ENCODE measurements at places on chromosomes 16 and 17. TPM values are rescaled to one million over a fixed set of nuclear protein-coding genes. Genes with fewer than 3 reads are reported as not detected.

MARVELD3 gene
- not detected for total RNA-seq

DNA sequence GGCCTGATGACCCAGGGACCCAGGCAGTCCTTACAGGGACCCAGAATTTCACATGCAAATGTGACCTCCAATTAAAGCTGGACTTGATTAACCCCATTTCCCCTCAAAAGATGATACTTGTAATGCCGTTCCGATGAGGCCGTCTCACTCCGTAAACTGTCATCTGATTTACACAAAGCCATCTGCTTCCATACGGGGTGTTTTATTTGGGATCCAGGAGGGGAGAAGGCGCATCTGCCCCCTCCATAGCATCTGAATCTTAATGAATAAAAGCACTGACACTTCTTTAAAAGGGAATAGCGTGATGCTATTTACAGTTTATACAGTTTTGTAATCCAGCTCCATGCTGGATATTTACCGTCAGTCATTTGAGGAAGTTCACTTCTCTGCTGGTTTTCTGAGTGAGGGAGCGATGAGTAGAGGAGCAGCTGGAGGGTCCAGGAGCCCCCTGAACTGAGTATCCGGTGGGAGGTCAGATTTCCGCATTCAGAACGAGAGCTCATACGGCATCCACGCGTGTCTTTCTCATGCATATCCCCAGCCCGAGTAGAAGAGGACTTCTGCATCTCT is 452.7 kb downstream of the WWOX start:
- DNase-seq, result no peak
- H3K27me3 ChIP-seq, result no peaks in the 10 kb centered on the region
- no peaks in the 10 kb centered on the region for H3K4me1 ChIP-seq

- H3K4me3 ChIP-seq, result no peak overlapping the region
- H3K27ac ChIP-seq, result no peak overlapping the region
- no peaks in the 10 kb centered on the region for H3K36me3 ChIP-seq
- DNase-seq, result no peak
- H3K27me3 ChIP-seq, result no peaks in the 10 kb centered on the region
These were observed 559.9 kb upstream of the CDH8 start for GRCh38 chr16:62596125-62596524.

GRCh38 chr17:57927048-57927723 is 28.0 kb downstream of the CUEDC1 start:
- peaks cover 19% of the 10 kb centered on the region for H3K4me1 ChIP-seq
- DNase-seq, result no peak
- H3K27ac ChIP-seq, result no peak overlapping the region
- peaks cover 20% of the 10 kb centered on the region for H3K27me3 ChIP-seq
- no peak overlapping the region for H3K4me3 ChIP-seq
- H3K36me3 ChIP-seq, result peaks cover 2% of the 10 kb centered on the region

- H3K27me3 ChIP-seq, result peaks cover 9% of the 10 kb centered on the region
- H3K36me3 ChIP-seq, result no peaks in the 10 kb centered on the region
- no peak overlapping the region for H3K4me3 ChIP-seq
- DNase-seq, result no peak
- H3K27ac ChIP-seq, result no peak overlapping the region
These were observed 24.0 kb downstream of the IGF2BP1 start for GRCh38 chr17:49021095-49021767.

GRCh38 chr16:75801307-75801706 is 75.0 kb upstream of the CPHXL start:
- no peaks in the 10 kb centered on the region for H3K36me3 ChIP-seq
- H3K4me1 ChIP-seq, result no peaks in the 10 kb centered on the region
- no peak overlapping the region for H3K4me3 ChIP-seq
- peaks cover 4% of the 10 kb centered on the region for H3K27me3 ChIP-seq

- peaks cover 39% of the 10 kb centered on the region for H3K4me1 ChIP-seq
- peak; percentile 49 for DNase-seq
- H3K36me3 ChIP-seq, result no peaks in the 10 kb centered on the region
- H3K27me3 ChIP-seq, result no peaks in the 10 kb centered on the region
- peak overlapping the region; percentile 32 for H3K4me3 ChIP-seq
These were observed 2.3 kb upstream of the NT5M start for GRCh38 chr17:17300624-17301568.

DNA sequence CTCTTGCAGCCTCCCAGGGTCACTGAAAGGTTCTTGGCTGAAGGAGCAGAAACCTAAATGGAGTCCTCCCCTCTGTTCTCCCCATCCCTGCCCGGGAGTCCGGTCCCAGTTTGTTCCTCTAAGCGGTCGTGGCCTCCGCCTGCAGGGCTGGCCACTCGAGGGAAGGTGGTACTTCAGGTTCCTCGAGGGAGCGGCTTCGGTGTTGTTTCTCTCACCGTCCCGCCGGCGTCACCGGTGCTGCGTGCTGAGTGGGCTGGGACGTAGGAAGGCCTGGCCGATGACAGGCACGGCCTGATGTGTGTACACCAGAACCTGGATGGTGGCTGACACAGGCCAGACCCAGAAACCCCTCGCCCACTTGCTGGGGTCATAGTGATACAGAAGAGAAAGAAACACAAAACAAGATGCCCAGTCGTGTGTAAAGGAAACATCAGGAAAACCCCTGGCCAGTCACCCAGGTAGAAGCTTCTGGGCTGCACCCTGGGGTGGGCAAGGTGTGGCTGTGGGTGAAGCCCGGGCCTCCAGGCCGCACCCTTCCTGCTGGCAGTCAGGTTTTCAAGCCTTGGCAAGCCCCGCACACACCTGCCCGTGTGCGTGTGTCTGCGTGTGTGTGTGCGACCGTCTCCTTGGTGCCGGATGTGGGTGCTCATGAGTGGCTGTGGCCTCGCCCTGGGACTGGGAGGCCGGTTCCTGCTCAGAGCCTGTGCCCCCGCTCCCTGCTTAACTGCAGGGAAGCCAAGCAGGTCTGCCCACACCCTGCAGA is 52.0 kb downstream of the BAIAP2 start:
- H3K4me3 ChIP-seq, result no peak overlapping the region
- no peaks in the 10 kb centered on the region for H3K36me3 ChIP-seq
- H3K27ac ChIP-seq, result peak overlapping the region; percentile 19
- no peaks in the 10 kb centered on the region for H3K27me3 ChIP-seq
- DNase-seq, result peak; percentile 20
- peaks cover 16% of the 10 kb centered on the region for H3K4me1 ChIP-seq

DNA sequence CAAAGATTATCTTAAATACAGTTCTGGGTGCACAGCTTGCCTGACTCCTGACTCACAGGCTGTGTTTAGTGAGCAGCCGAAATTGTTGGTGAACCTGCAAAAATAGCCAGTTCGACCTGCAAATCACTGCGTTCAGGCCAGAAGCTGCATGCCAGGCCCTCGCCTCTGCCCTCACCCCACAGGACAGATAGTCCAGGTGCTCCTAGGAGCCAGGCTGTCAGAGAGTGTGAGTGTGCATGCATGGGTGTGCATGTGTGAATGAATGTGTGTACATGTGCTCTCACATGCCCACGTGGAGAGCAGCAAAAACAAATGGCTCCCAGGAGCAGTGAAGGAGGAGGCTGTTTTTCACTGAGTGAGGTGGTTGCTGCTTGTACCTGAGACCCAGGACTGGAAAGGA is 131.8 kb downstream of the ABCC12 start:
- H3K4me3 ChIP-seq, result no peak overlapping the region
- H3K27ac ChIP-seq, result no peak overlapping the region
- DNase-seq, result no peak
- H3K27me3 ChIP-seq, result no peaks in the 10 kb centered on the region
- H3K36me3 ChIP-seq, result no peaks in the 10 kb centered on the region

DNA sequence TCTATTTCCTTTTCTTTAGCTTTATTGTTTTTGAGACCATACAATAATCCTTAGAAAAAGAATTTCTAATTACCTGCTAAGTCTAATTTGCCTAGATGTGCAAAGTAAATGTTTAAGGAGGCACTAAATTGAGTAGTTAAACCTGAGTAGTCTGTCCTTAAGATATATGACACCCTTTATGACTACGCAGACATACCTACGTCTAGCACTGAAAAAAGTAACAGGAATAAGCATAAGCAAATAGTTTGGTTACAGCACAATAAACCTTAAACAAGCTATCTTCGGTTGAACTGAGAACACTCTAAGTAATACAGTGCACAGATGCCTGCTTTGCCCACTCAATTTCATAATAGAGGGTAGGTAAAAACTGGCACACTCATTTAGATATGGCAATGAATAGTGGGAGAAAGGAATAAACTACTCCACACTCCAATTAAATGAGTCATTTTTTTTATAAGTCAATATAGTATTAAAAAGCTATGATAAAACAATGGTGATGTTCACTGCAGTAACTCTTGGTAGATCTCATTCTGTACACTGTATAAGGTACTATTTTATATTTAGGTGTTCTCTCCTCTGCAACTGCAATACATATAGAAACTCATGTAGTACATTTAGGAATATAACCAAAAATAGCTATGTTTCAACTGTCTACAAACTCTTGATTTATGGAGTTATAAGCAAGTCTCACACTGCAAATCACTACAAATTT is 19.7 kb upstream of the INTS2 start:
- H3K4me3 ChIP-seq, result no peak overlapping the region
- no peaks in the 10 kb centered on the region for H3K27me3 ChIP-seq
- no peak overlapping the region for H3K27ac ChIP-seq
- peaks cover 2% of the 10 kb centered on the region for H3K4me1 ChIP-seq
- no peak for DNase-seq
- H3K36me3 ChIP-seq, result peaks cover 18% of the 10 kb centered on the region

DNA sequence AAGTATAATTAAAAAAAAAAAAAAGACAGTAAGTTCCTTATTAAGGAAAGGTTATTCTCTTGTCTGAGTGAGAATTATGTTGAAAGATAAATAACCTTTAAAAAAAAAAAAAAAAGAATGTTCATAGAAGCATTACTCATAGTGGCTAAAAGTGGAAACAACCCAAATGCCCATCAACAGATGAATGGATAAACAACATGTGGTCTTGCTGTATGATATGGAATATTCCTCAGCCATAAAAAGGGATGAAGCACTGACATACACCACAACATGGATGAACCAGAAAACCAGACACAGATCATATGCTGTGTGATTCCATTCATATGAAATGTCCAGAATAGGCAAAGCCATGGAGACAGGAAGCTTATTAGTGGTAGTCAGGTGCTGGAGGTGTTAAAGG is 9.2 kb upstream of the CCNF start:
- peaks cover 14% of the 10 kb centered on the region for H3K4me1 ChIP-seq
- no peak for DNase-seq
- H3K27me3 ChIP-seq, result peaks cover 3% of the 10 kb centered on the region
- no peak overlapping the region for H3K27ac ChIP-seq
- no peaks in the 10 kb centered on the region for H3K36me3 ChIP-seq

GRCh38 chr16:73506568-73507056 is 458.7 kb upstream of the ZFHX3 start:
- H3K4me1 ChIP-seq, result no peaks in the 10 kb centered on the region
- H3K27me3 ChIP-seq, result no peaks in the 10 kb centered on the region
- H3K4me3 ChIP-seq, result no peak overlapping the region
- no peaks in the 10 kb centered on the region for H3K36me3 ChIP-seq

GRCh38 chr17:80328634-80329380 is 68.2 kb downstream of the RNF213 start:
- H3K27ac ChIP-seq, result peak overlapping the region; percentile 27
- DNase-seq, result no peak
- H3K4me3 ChIP-seq, result no peak overlapping the region
- peaks cover 87% of the 10 kb centered on the region for H3K36me3 ChIP-seq
- peaks cover 26% of the 10 kb centered on the region for H3K4me1 ChIP-seq
- no peaks in the 10 kb centered on the region for H3K27me3 ChIP-seq

Data from activated CD4-positive, alpha-beta T cell treated with anti-CD3 and anti-CD28 coated beads, Interleukin-2, amount 10 ng/mL, durations not matched to agents 7 days and 5 days (primary cell).